Mesothelial cell of epicardium (in vitro differentiated cells): ENCODE measurements at places on chromosomes 4 and X.

- no peak for DNase-seq
These were observed 21.9 kb downstream of the SLC9A7 start for GRCh38 chrX:46737041-46737440.

- DNase-seq: no peak
These were observed 57.4 kb downstream of the ANTXR2 start for GRCh38 chr4:80015407-80016189.

GRCh38 chrX:48475296-48475695, 703 bp upstream of the FTSJ1 start:
- DNase-seq: no peak

DNA sequence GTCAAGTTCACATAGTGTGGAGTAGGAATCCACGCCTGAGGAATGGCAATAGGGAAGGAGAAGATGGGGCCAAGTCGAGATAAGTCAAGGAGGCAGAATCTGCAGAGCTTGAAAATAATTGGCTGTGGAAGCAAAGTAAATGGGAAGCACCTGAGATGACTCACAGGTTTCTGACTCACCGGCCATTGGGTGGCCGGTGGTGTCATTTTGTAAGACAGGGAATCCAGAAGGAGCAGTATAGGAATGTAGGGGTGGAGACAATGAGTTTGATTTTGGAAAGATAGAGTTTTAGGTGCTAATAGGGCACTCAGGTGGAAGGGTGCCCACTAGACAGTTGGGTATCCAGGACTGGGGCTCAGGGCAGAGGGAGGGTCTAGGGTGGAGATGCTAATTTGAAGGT, 201.0 kb upstream of the MAMLD1 start:
- DNase-seq: no peak

DNA sequence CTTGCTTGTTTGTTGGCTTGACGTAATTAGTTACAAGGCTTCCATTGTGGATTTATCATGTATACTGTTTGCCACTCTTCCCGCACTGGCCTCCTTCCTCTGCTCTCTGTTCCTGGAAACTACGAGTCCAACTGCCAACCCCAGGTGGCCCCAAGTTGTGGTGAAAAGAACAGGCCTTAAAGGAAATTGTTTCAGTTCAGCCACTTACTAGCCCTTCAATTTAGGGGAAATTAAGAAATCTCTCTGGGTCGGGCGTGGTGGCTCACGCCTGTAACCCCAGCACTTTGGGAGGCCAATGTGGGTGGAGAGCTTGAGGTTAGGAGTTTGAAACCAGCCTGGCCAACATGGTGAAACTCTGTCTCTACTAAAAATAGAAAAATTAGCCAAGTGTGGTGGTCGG, 28.0 kb downstream of the RBM47 start:
- DNase-seq: no peak

DNA sequence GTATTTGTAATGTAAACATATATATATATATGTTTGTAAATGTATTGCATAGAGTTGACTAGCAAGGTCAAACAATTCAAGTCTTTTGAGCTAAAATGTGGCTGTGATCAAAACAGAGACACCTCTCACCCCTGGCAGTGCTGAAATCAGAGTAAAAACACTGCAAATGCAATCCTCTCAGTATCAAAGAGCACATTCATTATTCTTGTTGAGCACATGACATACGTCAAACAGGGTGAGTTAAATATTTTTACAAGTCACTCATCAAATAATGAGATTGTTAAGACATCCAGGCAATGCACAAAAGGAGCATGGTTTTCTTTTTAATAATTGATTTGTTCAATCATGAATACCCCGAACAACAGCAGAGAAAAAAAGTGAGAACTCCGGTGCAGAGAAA, 114.1 kb upstream of the KCNIP4 start:
- no peak for DNase-seq

- no peak for DNase-seq
These were observed 228.8 kb upstream of the PGRMC2 start for GRCh38 chr4:128516301-128516969.

- DNase-seq: peak; percentile 78
These were observed at the start of gene WDR17 for GRCh38 chr4:176065435-176066291. Gene WDR17 (plus strand): TSS chr4:176065841. CDS start chr4:176111581, 45,740 bp downstream.

GRCh38 chr4:15805583-15806517, 27.7 kb downstream of the CD38 start:
- no peak for DNase-seq

- no peak for DNase-seq
These were observed 38.6 kb upstream of the CRMP1 start for GRCh38 chr4:5931526-5931925.

DNA sequence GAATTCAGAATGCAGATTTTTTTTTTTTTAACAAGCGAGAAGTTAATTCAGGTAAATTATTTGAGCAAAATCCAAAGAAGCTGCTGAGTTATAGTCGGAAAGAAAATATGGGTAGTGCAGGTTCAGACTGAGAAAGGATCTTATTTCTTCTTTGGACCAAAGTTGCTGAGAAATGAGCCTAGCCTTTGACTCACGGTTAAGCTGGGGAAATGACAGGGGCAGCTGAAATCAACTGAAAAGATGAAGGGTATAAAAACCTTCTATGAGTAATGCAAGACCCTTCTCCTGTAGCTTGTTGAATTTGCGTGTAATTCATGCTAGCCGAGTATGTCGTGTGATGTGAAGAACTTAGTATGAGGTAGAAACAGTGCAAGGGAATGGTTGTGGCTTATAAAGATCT, 63.0 kb downstream of the KIAA0232 start:
- DNase-seq: no peak

DNA sequence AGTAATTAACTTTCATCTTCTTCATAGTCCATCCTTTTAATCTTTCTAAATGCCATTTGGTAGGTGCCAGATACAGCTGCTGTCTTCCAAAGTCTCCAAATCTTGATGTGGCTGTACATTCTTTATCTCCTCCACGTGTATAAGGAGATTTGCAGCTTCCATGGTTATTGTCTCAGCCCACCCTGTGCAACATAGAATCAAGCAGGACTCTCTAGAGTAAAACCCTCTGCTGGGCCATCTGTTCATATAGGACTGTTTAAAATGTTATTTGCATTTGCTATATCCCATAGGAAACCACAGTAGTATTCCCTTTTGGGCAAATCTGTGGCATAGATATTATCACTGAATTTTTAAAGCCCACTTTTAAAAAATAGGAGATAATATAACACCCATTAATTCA, 527.2 kb upstream of the EPHA5 start:
- DNase-seq: no peak

GRCh38 chr4:107643021-107643420, 77.0 kb downstream of the PAPSS1 start:
- DNase-seq: no peak

DNA sequence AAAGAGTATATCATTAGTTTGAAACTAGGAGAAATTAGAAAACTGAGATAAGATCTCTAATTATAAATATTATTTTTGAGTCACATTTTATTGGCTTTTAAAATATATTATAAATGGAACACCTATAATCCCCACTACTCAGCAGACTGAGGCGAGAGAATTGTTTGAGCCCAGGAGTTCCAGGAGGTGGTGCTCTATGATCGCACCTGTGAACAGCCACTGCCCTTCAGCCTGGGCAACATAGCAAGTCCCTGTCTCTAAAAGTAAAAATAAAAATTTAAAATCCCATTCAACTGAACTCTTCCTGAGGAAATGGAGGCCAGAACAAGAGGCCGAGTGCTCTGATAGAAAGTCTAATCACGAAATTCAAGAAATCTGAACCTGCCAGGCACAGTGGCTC, 6.3 kb upstream of the C4orf36 start:
- DNase-seq: no peak

DNA sequence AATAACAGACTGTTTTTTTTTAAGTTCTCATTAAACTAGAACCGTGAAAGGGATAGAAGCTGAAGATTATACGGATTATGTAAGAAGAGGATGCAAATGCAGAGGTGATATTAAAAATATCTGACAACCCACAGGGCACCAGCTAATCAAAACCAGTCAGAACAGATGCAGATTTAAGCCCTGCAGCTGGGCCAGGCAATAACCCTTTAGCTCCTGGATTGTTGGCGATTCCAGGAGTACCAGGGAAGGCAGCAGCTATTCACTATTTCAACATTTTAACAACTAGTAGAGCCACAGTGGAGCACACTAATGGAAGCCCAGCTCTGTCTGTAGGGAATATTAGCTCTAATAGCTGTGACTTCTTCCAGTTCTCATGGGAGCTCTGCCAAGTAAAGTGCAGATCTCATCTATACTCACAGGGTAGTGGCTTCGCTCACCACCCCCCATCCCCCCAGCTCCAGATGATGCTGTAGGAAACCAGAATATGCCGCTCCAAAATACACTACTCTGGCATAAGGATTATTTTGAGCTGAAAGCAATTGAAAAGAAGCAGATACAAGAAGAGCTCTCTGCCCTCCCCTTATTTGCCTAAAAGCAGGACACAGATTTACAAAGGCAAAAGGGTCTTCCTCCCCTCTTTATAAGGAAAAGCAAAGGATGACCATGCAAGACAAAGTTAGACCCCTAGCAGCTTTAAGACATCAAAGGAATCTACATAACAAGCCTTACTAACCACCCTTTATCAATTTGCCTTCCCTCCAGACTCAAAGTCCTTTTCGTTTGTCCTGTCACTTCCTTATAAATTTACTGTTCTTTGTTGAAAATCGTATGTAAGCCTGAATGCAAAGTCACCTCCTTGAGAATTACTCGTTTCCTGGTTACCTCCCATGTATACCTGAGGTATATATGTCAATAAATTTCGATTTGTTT, 13.7 kb downstream of the SCD5 start:
- no peak for DNase-seq

DNA sequence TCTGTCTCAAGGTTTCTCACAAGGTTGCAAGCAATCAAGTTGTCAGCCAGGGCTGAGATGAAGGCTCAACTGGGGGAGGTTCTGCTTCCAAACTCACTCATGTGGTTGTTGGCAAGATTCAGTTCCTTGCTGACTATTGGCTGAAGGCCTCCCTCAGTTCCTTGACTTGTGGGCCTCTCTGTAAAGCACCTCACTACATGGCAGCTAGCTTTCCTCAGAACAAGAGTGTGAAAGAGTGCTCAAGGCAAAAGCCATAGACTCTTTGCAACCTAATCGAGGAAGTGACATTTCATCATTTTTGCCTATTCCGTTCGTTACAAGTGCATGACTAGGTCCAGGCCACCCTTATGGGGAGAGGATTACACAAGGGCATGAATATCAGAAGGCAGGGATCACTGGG, 52.0 kb downstream of the CXorf58 start:
- DNase-seq: no peak

DNA sequence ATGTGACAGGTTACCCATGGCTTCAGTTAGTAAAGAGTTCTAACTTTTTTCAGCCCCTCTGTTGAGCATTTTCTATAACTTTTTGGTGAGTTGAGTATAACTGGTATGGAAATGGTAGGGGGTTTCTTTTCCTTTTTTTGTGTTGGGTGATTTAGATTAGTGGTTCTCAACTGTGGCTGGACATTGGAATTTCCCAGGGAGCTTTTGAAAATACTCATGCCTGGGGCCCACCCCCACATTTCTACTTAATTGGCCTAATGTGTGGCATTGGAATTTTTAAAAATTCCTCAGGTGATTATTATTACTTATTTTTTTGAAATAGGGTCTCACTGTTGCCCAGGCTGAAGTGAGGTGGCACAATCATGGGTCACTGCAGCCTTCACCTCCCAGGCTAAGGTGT, 21.9 kb downstream of the SMS start:
- no peak for DNase-seq

DNA sequence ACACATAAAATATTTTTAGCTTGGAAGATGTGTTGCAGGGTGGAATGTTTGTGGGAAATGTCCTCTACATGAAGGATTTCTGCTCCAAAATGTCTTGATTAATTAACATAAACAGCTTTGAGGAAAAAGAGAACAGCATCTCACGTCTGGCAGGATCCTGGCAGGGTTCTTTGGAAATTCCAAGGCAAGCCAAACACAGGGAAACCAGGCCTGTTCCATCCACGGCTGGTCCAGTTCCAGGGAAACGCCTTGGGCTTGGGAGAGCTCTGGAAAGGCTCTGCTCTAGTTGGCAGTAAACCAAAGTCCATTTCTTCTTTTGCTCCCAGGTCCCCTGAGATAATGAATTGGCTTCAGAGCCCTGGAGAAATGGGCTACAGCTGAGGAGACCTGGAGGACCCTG, 42.4 kb upstream of the GAB1 start:
- DNase-seq: no peak

GRCh38 chr4:26268246-26268645, 52.6 kb upstream of the RBPJ start:
- DNase-seq: no peak

- DNase-seq: no peak
These were observed 44.9 kb downstream of the JADE1 start for GRCh38 chr4:128854433-128854832.

- DNase-seq: no peak
These were observed 8.9 kb upstream of the NAP1L5 start for GRCh38 chr4:88706574-88706973.

DNA sequence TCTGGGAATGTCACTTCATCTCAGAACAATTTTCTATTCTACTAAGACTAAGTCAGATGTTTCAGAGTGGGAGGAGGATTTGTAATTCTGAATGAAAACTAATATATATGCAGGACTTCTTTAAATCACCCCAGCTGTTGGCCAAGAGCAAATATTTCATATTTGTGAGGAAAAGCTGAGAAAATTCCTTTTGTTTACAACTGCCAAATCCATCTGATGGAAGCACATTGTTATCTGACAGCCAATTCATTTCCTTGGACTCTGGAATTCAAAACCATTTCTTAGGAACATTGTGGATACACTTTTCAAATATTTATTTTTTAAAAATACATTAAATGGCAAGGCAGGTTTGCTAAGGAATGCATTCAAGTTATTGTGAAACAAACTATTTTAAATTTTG, 8.0 kb downstream of the SLIT2 start:
- DNase-seq: no peak

GRCh38 chrX:2691543-2692220, 587 bp downstream of the CD99 start:
- no peak for DNase-seq

GRCh38 chrX:153844509-153845082, 14.3 kb upstream of the PDZD4 start:
- no peak for DNase-seq

- DNase-seq: no peak
These were observed 512 bp upstream of the TMEM131L start for GRCh38 chr4:153465615-153466080.

DNA sequence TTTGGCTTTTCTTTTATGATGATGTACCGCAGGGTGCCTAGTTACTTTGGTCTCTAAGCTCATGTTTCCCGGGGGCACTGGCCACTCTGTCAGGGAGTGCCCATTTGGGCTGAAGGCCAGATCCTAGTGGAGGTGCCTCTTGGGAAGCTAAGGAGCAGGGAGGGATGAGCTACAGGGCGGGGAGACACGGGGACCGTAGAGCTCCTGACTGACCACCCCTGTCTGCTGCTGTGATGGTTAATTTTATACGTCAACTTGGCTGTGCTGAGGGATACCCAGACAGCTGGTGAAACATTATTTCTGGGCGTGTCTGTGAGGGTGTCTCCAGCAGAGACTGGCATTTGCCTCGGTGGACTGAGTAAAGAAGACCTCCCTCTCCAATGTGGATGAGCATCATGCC, 24.9 kb upstream of the CLDN24 start:
- DNase-seq: no peak

GRCh38 chrX:15874672-15875071, 20.1 kb upstream of the AP1S2 start:
- no peak for DNase-seq
